ENCODE measurements at places on chromosomes 2 and 18.
A peak's percentile ranks its signal among the peaks of the same experiment; 100 is the strongest.

GRCh38 chr2:23900541-23901322 lies 26.2 kb downstream of the ATAD2B start:
- DNase-seq: no peak

DNA sequence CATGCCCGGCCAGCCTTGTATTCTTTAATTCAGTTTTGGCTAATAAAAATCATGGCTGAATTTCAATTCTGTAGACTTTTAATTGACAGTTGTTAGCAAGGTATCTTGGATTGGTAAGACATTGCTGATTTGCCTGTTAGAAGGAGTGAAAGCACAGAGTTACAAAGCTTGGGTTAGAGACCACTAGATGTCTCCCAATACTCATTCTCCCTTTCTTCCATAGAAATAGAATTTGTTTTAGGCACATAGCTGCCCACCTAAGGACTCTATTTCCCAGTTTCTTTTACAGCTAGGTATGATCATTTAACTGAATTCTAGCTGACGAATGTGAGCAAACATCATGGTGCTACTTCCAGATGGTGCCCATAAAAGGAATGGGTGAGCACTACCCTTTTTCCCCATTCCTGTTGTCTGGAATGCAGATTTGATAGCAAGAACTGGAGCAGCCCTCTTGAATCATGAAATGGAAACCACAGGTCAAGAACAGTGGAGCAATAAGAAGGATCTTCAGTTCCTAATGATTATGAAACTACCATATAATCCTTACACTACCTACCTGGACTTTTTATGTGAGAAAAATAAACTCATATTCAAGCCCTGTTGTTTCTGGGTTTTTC lies 17.5 kb downstream of the PECR start:
- no peak for DNase-seq

DNA sequence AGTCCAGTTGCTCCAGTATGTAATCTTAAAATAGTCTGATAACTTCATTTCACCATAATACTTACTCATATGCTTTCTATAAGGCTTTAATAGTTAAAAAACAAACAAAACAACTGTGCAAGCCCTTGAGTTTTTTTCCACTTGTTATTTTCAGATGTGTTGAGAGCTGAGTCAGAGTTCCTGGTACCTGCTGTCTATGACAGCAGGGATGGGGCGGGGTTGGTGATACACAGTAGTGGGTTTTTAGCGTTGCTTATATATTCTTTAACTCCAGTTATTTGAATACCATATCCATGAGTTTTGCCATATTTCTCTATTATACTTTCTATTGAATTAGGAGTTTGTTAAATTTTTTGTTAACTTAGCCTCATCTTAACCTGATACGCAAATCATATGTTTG lies 5.0 kb downstream of the NAPG start:
- DNase-seq: no peak

DNA sequence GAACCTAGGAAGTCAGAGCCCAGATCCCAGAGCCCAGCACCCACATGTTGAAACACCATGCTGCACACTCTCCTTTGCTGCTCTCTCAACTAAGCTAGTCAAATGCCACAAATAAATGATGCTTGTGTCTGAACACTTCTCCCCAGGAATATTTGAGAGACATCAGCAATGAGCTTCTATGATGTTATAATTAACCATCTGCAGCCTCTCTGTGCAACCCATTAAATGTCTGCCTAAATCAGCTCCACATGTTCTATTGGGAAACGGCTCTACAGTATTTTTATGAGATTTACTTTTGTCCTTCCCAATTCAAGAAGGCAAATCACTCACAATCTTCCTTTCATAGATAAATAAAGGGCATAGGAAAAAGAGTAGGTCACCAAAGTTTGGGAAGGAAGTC lies 266.8 kb upstream of the PARD3B start:
- no peak for DNase-seq

GRCh38 chr18:9243029-9243428 lies 91.5 kb upstream of the TWSG1 start:
- no peak for DNase-seq

DNA sequence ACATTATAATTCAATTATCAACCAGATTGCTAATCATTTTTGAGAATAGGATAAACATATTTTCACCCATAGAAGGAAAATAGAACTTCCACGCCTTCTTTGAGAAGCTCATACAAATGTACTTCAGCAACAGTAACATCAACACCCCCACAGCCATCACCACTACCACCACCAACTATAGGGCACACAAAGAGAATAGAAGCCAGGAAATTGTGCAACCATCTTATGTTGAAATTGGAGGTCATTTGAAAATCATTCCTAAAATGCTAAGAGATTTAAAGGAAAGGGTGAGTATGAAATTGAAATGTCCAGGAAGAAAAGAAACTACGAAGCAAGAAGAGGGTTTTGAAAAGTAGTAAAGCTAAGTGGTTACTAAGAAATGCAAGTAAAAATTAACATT lies 563.4 kb downstream of the ZNF804A start:
- DNase-seq: no peak

DNA sequence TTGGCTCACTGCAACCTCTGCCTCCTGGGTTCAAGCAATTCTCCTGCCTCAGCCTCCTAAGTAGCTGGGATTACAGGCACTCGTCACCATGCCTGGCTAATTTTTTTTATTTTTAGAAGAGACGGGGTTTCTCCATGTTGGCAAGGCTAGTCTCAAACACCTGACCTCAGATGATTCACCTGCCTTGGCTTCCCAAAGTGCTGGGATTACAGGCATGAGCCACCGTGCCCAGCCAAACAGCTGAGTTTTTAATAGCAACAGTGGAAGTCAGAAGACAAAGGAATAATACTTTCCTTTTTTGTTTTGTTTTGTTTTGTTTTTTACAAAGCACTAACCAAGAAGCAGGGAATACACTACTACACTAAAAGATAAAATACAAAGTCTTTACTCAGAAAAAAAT lies 16.9 kb downstream of the GPR75 start:
- no peak for DNase-seq

- no peak for DNase-seq
Measured at GRCh38 chr2:206443735-206444527, 599 bp downstream of the ADAM23 start.

DNA sequence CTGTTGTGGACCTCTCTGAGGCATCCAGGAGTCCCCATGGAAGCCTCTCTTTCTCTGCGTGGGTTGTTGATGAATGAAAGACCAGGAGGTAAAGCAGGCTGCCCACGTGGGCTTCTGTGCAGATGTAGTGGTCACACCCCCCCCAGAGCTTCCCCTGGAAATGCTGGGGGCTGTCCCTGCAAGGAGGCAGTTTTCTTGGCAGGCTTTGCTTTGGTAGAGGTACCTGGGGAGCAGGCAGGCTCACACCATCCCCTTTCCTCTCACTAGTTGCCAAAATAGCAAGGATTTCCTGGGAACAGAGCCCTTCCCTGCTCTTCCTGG lies 97.6 kb upstream of the MAP3K20 start:
- DNase-seq: no peak

GRCh38 chr2:189143925-189144324 lies 35.6 kb downstream of the COL5A2 start:
- no peak for DNase-seq

- DNase-seq: no peak
Measured at GRCh38 chr2:82837588-82838304, 1621.3 kb downstream of the SUCLG1 start.

DNA sequence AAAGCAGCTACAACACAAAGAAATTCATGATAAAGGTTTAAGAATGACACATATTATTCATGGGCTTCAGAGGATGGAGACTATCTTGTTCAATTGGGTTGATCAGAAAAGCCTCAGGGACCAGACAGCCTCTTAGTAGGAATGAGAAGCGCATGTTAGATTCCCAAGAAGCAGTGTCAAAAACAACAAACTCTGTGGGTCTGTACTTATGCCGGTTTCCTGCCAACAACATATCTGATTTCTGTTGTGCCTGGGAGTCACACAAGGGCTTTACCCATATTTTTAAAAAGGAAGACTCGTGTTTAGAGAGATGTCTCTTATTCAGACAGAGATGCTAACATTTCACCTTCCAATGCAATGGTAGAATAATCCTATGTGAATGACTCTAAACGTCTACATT lies 2180.6 kb upstream of the CELF4 start:
- DNase-seq: no peak

- DNase-seq: no peak
Measured at GRCh38 chr2:92073815-92074548, 2797.2 kb upstream of the TEKT4 start.

- no peak for DNase-seq
Measured at GRCh38 chr2:134232868-134233727, 20.8 kb upstream of the MGAT5 start.

DNA sequence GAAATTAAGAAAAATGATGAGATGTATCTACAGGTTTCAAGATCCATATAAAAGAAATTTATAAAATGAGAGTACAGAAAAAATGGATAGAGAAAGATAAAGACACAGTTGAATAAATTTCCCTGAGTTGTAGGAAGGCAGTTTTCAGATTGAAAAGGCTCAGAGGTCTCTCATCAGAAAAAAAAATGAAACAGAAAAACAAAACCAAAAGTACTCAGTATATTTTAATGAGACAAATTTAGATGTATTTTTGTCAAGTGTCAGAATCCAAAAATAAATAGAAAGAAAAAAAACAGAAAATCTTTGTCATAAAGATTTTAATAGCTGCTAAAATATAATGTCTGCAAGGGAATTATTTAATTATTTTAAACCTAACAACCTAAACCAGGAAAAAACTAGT lies 520.5 kb downstream of the KCNJ3 start:
- no peak for DNase-seq

DNA sequence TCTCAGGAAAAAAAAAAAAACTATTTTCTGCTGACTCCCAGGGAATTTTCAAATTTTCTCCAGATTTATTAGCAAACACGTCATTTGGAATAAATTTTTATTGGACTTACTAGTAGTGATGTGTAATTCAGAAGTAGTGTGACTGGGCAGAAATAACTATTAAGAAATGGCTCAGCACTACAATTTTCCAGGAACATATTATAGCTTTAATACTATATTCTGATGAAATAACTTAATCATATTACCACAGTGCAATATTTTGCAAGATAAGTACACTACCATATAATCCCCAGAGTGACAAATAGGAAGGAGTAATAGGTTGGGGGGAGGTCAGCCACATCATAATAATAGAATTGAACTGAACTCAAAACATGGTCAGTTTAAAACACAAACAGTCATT lies 19.7 kb upstream of the TNFAIP6 start:
- DNase-seq: no peak

DNA sequence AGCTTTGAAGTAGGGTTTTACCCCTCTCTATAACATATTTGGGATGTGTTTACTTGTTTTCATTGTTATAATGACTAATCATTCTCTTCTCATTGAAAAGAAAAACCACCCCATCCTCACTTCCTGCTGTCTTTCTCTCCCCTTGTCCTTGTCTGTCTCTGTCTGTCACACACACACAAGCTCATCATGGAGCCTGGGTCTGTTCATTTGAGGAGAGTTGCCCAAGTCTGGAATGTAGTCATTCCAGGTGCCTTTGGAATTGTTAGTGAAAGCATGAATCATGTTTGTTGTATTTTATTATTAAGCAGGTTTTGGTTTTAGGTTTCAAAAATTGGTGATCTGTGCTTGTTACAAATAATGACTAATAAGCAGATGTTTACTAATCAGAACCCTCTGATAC lies 133.5 kb upstream of the IL1R2 start:
- no peak for DNase-seq

DNA sequence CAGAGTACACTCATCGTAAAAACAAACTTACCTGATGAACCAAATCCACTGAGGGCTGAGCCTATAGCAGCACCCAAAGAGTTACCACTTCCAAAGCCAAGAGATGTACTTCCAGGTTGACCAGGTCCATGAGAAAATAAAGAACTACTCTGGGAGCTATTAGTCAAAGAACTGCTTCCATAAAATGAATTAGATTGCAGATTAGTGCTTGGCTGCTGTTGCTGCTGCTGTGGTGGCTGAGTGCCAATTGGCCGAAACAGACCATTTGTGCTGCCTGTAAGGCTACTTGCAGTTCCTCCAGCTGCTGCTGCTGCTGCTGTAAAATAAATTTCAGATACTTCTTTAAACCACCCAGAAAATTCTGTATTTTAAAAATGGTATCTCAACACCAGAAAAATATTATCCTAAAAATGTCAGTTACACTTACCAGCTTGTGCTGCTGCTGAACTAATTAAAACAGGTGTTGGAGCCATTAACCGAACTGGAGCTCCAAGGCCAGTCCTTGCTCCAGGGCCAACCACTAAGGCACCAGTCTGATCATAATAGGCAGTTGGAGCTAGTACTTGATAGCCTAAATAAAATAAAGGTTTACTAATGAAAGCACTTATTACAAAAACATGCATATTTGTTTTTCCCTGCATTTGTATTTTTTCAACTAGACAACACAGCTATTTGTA lies 58.1 kb upstream of the SDC1 start:
- peak; percentile 60 for DNase-seq

- DNase-seq: no peak
Measured at GRCh38 chr2:101963198-101963597, 28.6 kb upstream of the IL1R2 start.

DNA sequence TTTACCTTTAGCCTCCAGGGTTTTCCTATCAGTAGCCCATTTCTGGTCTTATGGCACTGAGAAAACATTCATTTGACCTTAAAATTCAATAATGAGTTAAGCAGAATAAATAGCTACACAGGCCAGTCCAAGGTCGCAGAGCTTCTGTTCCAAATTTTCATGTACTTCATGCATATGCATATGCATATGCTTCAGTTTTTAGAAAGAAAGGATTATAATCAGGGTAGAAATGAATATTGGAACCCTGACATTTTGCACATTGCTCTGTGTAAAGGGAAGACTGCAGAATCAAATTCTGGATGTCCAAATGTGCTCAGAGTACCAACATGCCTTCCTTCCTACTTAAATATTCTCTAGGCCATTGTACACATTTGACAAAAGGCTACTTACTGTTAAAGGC lies 104.9 kb downstream of the DPP4 start:
- DNase-seq: no peak

- DNase-seq: no peak
Measured at GRCh38 chr2:98623657-98624056, 15.3 kb downstream of the UNC50 start.

DNA sequence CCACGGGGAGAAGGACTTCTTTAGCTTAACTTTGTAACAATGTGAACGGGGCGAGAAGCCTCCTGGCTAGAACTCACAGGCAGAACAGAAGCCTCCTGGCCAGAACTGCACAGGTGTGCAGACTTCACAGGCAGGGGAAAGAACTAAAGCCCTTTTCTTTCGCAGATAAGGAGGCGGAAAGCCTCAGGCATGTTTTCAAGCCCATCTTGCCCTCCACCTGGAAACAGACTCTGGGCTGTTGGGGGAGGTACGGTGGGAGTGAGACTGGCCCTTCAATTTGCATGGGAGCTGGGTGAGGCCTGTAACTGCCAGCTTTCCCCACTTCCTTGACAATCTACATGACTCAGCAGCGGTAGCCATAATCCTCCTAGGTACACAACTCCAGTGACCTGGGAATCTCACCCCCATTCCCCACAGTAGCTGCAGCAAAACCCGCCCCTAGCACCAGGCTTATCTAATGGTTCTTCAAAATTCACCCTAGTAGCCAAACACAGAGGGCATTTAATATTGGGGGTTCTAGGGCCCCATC lies 22.9 kb upstream of the ABCA12 start:
- DNase-seq: no peak

- DNase-seq: no peak
Measured at GRCh38 chr2:125398738-125399524, 1257.0 kb upstream of the GYPC start.

- DNase-seq: no peak
Measured at GRCh38 chr2:61187085-61187484, 25.1 kb downstream of the C2orf74 start.

GRCh38 chr2:235670974-235671787 lies 177.3 kb downstream of the AGAP1 start:
- peak; percentile 9 for DNase-seq

GRCh38 chr2:28662468-28663181 lies 89.0 kb upstream of the PPP1CB start:
- DNase-seq: no peak
